ENCODE measurements at places on chromosomes 12 and 14.

DNA sequence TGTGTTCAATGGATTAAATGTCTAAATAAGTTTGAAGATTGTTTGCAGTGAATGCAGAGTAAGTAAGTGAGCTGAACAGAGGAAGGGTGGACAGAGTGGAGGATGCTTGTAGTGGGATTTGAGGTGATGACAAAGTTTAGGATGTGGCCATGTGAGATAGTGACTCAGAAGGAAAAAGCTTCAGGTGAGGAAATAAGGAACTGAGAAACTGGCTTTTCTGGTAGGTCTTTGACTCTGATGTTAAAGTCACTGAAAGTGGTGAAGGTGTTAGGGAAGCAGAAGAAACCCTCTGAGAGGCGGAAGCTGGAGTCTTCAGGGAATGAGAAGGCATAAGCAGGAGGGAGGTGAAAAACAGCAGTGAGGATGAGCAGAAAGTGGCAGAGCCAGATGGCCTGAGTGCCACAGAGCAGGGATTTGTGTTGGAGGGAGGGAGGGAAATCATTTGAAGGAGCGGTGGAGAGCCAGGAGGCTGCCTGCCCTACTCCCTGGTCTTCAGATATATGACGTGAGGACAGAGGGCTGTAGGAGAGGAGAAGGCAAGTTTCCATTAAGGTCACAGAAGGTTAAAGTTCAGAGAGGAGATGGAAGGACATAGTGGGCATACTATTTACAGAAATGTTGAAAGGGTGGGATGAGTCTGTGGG is 24.8 kb downstream of the RGS6 start:
- DNase-seq = no peak

DNA sequence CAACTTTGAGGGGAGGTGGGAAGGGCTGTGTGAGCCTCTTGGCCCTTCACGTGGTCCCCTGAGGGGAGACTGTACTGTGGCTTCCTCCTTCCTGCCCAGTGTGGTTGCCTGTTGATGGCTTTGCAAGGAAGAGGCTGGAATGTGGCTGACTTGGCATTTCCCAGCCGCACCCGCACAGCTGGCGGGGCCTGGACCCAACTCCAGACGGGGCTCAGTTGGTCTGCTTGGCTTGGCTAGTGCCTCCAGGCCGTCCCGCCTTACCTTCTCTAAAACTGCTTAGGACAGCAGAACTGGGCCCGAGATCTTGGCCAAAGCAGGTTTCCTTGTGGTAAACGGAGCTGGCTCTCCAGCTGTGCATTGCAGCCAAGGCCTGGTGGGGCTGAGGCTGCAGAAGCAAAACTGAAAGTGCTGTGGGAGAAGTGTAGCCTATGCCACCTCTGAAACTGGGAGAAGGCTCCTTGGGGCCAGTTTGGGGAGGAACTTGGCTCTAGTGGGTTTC is 139.5 kb downstream of the SMOC1 start:
- DNase-seq = no peak

GRCh38 chr12:89029961-89030360 is 322.3 kb downstream of the DUSP6 start:
- no peak for DNase-seq

DNA sequence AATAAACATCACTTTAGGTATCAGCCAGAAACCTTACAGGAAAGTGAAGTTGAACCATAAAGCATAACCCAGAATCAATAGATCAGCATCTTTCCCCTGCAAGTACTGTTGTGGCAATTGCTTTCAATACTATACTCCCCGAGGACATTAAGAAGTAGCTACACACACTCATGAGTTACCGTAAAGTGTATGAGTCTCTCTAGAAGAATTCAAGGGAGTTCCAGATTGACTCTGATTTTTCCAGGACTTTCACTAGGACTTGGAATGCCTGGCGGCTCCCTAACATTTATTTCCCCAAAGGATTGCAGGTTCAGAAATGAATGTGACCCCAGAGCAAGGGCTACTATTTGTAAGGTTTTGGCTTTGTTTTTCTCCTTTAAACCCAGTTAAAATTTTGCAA is 465.4 kb upstream of the MDGA2 start:
- DNase-seq = no peak

- no peak for DNase-seq
Observed at GRCh38 chr12:15152456-15152855, 68.8 kb downstream of the RERG start.

GRCh38 chr12:29996993-29997392 is 213.3 kb upstream of the TMTC1 start:
- no peak for DNase-seq

DNA sequence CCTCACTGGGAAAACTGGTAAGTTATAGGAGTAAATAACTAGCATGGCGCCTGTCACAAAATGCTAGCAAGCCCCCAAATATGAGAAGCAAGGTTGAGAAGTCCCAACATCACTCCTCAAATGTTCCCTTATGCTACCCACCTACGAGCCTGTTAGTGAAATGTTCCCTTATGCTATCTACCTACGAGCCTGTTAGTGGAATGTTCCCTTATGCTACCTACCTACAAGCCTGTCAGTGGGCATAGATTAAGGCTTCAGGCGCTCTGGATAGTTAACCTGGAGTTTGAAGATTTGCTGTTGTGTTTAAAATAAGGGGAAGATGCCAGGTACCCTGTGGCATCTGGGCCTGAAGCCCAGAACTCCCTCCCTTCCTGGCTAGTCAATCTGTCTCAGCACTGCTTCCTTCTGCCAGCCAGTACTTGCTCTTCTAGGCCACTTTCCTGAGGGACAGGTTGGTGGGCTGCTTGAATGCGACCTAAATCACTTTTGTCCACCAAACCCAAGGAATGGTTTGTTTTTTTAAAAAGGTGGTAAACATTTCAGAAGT is 67.1 kb upstream of the SINHCAF start:
- no peak for DNase-seq

DNA sequence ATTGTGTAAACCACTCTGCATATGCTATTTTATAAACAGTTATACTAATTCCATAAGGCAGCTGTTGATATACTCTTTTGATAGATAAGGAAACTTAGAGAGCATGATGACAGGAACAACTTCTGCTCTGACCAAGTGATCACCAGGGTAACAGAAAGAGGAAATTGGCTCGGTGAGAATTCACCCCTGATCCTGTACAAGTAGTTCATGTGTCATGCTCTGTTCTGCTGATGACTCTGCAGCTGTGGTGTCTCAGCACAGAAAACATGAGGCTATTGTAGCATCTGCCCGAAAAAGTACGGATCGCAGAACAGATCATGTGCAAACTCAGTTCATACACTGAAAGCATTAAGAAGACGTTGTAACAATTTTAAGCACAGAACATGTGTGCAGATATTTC is 345.0 kb downstream of the LRIG3 start:
- DNase-seq = no peak

- DNase-seq = no peak
Observed at GRCh38 chr14:34053666-34054065, 102.8 kb upstream of the EGLN3 start.

DNA sequence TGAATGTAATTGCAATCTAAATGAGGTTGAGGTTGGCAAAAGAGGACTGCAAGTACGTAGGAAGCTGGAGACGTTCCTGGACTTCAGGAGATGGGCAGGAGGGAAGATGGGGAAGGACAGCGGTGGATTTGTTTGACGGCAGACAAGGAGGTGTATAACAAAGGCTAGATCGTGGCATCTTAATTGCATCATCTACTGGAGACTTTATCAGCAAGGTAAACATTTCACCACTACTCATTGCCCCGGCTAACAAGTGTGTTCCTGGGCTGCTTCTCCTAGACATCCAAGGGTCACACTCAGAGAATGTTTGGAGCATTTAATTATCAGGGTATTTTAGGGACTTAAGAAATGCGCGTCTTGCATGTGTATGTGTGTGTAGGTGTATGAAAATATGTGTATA is 128.5 kb downstream of the KCNK10 start:
- DNase-seq = no peak

DNA sequence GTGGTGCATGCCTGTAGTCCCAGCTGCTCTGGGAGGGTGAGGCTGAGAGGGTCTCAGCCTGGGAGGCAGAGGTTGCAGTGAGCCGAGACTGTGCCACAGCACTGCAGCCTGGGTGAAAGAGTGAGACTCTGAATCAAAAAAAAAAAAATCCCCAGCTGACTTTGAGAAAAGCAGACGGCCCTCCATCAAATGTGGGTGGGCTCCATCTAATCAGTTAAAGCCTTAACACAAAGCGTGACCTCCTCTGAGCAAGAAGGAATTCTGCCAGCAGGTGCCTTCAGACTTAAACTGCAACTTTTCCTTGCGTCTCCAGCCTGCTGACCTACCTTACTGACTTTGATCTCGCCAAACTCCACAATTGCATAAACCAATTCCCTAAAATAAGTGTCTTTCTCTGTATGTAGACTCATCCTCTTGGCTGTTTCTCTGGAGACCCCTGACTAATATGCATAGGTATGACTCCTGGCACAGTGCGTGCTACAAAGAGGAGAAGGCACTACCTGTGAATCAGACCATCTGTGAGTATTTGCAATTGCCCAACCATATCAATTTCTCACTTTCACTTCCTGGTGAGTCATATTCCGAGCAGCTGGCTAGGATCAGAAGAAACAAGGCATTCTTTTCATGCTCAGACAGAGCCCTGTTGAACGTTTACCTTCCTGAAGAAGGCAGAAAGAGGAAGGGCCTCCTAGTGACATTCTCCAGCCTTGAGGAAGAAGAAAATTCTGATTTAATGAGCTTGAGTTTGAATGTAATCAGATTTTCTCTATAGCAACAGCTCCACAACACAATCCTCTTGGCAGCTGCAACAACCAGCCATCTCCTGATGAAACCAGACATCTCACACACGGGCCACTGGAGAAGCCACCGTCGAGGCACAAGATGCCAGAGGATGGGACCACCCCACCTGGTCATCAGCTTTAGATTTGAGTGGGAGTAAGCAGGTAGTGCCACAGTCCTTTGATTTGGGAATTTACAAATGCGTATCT is 54.3 kb downstream of the CLMN start:
- DNase-seq = no peak

DNA sequence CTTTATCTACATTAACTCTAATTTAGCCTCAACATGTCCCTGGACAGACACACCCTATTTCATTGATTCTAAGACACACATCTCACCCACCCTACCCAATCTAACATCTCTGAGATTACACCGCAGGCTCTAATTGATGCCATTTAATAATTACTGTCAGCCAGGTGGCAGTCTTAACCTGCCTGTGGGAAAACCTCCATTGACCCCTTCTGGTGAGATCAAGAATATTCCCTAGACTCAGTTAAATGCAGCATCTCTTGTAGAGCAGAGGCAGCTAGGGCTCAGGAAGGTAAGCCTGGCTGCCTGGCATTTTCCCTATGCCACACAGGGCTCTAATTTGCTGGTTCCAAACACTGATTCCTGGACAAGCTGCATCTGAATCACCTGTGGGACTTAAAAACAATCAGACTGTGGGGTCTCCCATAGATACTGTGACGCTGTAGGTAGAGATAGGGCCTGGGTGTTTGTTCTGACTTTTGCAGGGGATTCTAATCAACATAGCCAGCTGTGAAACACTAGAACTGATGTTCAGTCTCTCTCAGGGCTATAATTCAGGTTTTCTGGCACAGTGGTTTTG is 14.3 kb downstream of the MCRS1 start:
- no peak for DNase-seq

- DNase-seq = peak; percentile 71
Observed at GRCh38 chr12:113048716-113049127, 7.8 kb upstream of the DTX1 start.

DNA sequence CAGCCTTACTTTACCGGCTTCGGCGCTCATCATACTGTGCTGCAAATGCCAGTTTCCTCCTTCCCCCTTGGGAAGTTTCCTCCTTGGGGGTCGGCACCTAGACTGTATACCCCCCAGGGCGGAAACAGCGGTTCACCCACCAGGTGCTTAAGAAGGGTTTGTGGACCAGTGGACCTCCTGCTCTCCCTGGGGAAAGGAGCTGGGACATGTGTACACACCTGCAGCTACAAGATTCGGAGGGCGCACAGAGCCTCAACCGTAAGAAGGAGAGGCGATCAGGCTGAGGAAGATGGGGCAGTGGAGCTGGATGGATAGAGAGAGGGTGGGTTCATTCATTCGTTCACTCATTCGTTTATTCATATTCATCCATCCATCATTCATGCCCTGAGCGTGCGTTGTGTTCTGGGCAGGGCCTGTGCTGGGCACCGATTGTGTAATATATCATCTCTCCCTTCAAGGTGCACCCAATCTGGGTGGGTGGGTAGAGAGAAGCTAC is 717 bp upstream of the ZNF839 start:
- no peak for DNase-seq
